ENCODE measurements at places on chromosomes 11 and 22. TPM values are rescaled to one million over a fixed set of nuclear protein-coding genes. Genes with fewer than 3 reads are reported as not detected.

MCHR1 gene
- not detected for total RNA-seq

OR52A1 gene
- not detected for total RNA-seq

OR51B5 gene
- total RNA-seq, result not detected

GRM5 gene
- total RNA-seq, result not detected

FAM111B gene
- total RNA-seq, result 35.6 TPM

RTN4RL2 gene
- 0.23 TPM for total RNA-seq

All from activated CD8-positive, alpha-beta memory T cell treated with anti-CD3 and anti-CD28 coated beads for 36 hours (primary cell).